ENCODE measurements at places on chromosomes 6 and 20. TPM values are rescaled to one million over a fixed set of nuclear protein-coding genes. Genes with fewer than 3 reads are reported as not detected.

Gene IL17F
- 13.3 TPM for total RNA-seq

Gene RAMACL
- total RNA-seq, result not detected

Gene HTR1E
- total RNA-seq, result not detected

Gene PDYN
- not detected for total RNA-seq

Gene RNF114
- total RNA-seq, result 76.4 TPM

Gene SFTA2
- total RNA-seq, result not detected

Gene MCCD1
- total RNA-seq, result not detected

Gene TFAP2A
- total RNA-seq, result not detected

Gene CD83
- 5.5 TPM for total RNA-seq

Gene ACTR5
- total RNA-seq, result 9.4 TPM

Gene RRAGD
- total RNA-seq, result 11.3 TPM

Gene SEMG1
- not detected for total RNA-seq

Gene MAP3K7
- total RNA-seq, result 26.2 TPM

Gene CBLN4
- not detected for total RNA-seq

Gene HLA-E
- total RNA-seq, result 757 TPM

Gene BPI
- total RNA-seq, result not detected

Gene SLC17A1
- total RNA-seq, result not detected

Gene ANGPT4
- not detected for total RNA-seq

Gene SSR1
- 188 TPM for total RNA-seq

Gene SCP2D1
- not detected for total RNA-seq

Gene PBOV1
- total RNA-seq, result not detected

Gene ZNF343
- total RNA-seq, result 8.8 TPM

Gene CABLES2
- total RNA-seq, result 13.2 TPM

Gene TCP11
- total RNA-seq, result not detected

Gene ULBP3
- 2.2 TPM for total RNA-seq

Gene OXT
- not detected for total RNA-seq

Gene MLIP
- not detected for total RNA-seq

Gene CALHM4
- not detected for total RNA-seq

Gene COL11A2
- 0.53 TPM for total RNA-seq

Gene FHL5
- not detected for total RNA-seq

Gene GTSF1L
- total RNA-seq, result not detected

Gene C20orf204
- total RNA-seq, result 7.2 TPM

Gene SMOC2
- total RNA-seq, result not detected

Data from activated CD4-positive, alpha-beta memory T cell treated with anti-CD3 and anti-CD28 coated beads, Interleukin-2, amount 10 ng/mL, durations not matched to agents 7 days and 5 days (primary cell).